Stimulated activated CD4-positive, alpha-beta T cell treated with anti-CD3 and anti-CD28 coated beads, TNF-alpha, amount 100 ng/mL, for 24 hours (primary cell): ENCODE measurements at places on chromosomes 12 and 14.

- DNase-seq, result no peak
These were observed 266.8 kb upstream of the SRRM4 start for GRCh38 chr12:118714500-118714899.

- DNase-seq, result no peak
These were observed 19.2 kb upstream of the CORO1C start for GRCh38 chr12:108750526-108750925.

DNA sequence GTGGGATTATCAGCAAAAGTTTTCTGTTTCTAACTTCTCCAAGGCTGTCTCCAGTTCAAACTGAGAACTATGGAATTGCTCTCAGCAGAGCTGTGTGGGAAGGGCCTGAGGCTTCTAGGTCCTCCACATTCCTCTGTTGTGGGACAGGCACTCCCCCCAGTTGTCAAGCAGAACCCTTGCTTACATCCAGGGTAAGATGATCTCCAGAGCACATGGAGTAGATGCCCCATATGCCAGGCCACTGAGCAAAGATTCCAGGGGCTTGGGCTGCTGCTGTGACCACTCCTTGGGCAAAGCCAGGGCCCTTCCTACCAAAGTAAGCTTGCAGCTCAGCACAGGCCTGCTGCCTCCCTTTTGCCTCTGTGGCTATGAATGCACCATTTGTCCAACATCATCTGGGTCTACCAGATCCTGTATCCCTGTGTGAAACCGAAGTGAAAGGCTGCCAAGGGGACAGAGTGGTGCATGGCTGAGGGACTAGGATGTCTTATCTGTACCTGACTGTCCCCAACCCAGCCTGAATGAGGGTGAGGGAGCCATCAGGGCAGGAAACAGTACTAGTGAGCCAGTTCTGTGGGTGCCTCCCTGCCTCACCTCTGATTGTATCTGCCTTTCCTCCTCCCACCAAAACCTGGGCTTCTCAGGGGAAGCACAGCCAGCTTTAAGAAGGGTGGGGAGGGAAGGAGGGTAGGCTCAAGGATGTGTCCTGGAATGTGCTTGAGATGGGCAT lies 13.1 kb upstream of the ESPL1 start:
- DNase-seq, result no peak

DNA sequence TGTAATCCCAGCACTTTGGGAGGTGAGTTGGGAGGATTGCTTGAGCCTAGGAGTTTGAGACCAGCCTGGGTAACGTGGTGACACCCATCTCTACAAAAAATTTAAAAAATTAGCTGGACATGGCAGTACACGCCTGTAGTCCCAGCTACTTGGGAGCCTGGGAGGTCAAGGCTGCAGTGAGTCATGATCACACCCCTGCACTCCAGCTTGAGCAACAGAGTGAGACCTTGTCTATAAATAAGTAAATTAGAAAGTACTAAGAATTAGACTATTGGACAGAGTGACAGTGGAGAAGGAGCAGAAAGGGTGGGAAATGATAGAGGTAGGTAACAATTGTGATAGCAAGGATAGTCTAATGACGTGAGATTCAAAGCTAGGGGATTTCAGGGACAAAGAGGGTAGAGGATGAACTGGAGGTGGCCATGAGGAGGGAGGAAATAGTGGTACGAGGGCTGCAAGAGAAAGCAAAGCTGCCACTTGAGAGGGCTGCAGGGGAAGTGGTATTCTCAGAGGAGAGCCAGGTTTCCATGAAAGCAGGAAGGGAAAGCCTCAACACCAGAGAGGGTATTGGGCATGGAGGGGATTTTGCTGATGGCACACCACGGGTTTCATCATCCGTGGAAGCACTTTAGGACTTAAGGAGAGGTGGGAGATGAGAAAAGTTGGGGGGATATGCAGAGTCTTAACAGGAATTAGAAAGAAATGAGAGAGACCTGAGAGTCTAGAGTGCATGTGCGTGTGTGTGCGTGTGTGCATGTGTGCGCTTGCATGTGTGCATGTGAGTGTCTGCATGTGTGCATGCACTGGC lies 85.6 kb downstream of the SYNE2 start:
- no peak for DNase-seq

DNA sequence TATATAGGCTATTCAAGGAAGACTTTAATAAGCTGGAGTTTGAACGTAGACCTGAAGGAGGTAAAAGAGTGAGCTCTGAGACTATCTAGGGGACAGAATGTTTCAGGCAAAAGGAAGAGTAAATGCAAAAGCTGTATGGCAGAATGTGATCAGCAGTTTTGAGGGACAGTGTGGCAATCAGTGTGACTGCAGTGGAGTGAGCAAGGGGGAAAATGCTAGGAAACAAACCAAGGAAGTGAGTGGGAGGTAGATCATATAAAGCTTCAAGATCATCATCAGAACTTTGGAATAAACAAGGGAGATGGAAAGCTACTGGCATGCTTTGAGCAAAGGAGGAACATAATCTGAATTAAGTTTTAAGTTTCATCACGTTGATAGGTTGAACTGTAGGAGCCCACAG lies 67.5 kb upstream of the BTG1 start:
- no peak for DNase-seq

- no peak for DNase-seq
These were observed 85.7 kb upstream of the E2F7 start for GRCh38 chr12:77151030-77151429.

GRCh38 chr12:111425655-111426054 lies 19.9 kb downstream of the SH2B3 start:
- DNase-seq, result no peak

DNA sequence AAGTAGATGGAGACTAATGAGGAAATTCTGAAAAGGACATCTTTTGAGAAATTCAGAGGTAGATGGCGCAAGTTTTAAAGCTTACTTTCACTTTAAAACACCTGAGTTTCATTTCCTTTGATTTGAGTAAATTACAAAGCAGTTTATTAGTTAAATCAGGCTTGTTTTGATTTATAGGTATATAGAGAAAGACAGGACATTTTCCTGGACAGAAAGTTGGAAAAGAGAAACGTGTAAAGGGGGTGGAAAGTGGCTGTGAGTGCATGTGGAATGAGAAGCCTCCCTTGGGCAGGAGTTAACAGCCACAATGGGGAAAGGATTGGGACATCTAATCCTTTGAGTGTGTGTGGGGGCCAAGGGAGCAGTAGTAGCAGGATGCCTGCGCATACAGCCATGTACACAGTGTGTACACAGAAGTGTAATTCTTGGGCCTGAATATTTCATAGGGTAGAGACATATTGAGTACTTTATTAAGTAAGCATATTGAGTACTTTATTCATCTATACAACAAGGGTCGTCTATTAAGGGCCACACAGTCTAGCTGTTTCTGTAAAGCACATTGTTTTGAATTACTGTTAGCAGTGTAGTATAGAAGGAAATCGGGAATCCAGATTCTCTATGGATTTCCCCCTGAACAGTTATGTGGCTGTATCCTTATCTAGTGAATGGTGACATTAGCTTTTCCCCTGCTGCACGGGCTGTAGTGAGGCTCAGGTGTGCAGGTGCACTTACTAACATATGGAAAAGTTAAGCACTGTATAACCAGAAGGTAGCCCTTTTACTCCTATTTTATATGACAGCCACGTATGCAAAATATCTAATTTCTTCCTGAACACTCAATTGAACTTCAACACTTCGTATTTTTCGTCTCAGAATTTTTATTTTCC lies 19.1 kb downstream of the MARK3 start:
- DNase-seq, result no peak

- no peak for DNase-seq
These were observed 60.1 kb upstream of the PYGL start for GRCh38 chr14:51004352-51004800.

DNA sequence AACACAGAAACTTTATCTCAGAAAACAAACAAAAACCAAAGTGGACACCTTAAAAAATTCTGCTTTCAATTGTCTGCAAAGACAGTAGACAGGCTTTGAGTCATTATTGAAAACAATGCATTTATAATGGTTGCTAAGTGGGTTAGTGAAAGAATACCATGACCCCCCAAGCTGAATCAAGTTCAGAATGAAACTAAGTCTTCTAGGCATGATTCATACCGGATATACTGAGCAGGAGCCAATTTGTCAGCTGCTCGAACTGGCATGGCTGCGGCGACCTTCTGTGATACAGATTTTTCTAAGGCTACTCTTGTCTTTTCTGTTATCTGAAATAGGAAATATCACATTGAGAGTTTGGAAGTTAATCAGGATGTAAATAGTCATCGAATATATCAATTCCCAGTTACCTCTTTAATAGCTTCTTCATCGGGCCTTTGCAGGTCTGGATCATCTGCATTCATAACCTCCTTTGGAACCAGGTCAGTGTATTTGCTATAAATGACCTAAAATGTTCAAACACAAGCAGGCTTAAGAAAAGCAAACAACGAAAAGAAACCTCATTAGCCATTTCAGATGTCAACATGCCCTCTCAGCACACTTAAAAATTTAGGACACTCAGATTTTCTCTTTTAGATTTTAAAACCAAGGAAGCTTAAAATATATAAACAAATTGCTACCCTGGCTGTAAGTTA lies 22.3 kb downstream of the SNW1 start:
- no peak for DNase-seq

DNA sequence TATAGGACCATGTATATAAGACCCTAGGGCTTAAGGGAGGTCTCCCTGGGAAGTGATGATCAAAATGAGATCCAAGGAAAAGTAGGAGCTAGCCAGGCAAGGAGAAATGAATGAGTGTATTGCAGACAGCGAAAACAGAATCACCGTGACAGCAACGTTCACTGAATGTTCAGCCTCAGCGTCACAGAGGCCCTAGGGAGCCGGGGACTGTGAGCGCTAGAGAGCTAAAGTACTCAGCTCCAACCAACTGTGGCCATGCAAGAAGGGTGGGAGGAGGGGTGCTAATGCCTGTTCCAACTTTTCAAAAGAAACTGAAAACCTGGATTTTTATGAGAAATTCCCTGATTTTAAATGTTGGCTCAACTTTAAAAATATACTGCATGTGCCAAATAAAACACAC lies 105.5 kb upstream of the CCND2 start:
- DNase-seq, result no peak

- DNase-seq, result no peak
These were observed 472.4 kb downstream of the ATP23 start for GRCh38 chr12:58413794-58414193.

DNA sequence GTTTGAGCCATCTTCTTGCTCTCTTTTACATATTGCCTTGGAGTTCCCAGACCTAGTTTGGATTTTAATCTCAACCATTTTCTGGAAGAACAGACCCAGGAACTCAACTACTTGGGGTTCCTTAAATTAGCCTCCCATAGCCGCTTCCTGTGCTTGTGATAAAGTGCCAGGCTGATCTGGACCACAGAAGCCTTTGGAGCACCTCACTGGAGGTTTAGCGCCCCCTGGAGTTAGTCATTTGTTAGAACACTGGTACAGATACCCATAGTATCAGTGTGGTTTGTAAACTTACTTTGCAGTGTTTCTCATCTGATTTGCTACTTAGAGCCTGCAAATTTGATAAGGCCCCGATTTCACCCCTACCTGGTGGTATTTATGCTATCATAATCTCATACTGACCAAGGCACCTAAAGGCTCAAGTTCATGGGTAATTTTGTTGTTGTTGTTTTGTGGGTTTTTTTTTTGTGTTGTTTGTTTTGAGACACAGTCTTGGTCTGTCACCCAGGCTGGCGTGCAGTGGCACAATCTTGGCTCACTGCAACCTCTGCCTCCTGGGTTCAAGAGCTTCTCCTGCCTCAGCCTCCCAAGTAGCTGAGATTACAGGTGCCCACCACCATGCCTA lies 3.7 kb downstream of the UNC119B start:
- DNase-seq, result peak; percentile 78

DNA sequence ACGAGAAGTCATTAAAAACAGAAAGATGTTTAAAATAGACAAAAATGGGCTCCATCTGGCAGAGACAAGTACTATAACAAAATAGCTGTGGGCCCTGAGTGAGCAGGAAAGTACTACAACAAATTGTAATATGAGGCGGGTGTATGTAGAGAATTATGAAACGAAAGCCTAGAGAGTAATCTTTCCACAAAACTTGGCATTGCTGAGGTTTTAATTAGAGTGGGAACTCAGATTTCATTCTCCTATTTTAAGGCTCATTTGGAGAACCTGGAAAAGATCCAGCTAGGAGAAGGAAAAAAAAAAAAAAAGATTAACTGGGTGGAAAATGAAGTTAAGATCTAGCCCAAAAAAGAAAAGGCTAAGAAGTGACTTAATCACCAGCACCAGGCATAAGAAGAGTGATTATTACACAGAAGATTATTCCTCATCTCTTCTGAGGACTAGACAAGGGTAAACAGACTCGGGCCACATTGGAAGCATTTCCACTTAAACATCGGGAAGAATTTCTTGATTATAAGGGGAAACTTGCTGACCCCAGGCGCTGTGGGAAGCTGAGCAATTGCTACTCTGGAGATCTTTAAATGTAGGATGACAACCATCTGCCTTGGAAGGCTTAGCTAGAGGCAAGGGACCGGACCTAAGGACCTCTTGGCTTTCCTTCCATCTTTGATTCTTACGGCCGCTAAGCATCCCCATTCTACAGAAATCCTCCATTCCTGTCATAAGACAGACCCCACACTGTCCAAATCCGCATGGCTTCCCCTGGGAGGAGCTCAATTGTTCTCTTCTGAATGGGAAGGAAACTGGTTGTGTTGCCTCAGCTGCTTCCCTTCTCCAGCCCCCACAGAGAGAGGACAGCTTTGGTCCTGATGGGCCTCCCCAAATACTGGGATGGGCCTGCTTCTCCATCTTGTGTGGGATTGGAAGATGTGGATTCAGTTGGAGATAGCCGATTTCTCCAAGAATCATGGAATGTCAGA lies 40.6 kb downstream of the IGF1 start:
- no peak for DNase-seq

DNA sequence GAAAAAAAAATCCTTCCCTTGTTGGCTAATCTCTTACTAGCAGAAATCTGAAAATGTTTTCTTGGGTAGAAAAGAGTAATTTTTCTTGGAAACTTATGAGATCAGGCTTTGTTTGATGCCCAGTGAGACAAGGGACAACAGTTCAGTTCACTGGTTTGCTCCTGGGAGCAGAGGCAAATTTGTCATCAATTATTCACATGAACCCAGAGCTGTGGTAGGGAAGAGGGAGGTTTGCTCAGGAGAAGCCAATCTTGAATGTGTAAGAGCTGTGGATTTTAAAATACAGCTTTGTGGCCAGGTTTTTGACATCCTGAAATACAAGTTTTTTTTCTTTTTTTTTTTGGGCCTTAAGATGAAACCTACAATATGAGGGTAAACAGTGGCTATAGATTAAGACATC lies 426.6 kb downstream of the ATP23 start:
- no peak for DNase-seq

DNA sequence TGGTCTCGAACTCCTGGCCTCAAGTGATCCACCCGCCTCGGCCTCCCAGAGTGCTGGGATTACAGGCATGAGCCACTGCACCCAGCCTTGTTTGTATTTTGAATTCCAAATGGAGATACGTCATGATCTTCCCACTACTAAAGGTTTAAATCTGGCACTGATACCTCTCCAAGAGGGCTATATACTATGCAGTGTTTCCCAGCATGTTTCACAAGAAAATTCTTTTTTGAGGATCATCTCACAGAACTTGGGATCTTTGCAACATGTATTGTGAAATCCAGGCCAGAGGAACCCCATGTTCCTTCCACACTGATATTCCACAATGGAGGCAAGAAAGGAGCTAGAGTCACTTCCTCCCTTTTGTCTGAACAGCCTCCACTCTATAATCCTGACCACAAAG lies 112.7 kb downstream of the NT5DC3 start:
- DNase-seq, result no peak
